Activated CD4-positive, alpha-beta T cell treated with anti-CD3 and anti-CD28 coated beads for 4 hours (primary cell): ENCODE measurements at places on chromosomes 1 and 21.

DNA sequence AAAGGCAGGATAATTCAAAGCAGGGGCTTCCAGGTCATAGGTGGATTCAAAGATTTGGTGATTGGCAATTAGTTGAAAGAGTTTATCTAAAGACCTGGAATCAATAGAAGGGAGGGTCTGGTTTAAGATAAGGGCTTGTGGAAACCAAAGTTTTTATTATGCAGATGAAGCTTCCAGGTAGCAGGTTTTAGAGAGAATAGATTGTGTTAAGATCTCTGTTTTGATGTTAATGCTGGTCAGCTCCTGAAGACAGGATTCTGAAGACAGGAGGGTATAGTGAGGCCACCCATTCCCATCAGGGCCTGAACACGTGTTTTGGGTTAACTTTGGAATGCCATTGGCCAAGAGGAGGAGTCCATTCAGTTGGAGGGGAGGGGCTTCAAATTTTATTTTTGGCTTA is 6.1 kb upstream of the PTBP2 start:
- DNase-seq, result no peak

DNA sequence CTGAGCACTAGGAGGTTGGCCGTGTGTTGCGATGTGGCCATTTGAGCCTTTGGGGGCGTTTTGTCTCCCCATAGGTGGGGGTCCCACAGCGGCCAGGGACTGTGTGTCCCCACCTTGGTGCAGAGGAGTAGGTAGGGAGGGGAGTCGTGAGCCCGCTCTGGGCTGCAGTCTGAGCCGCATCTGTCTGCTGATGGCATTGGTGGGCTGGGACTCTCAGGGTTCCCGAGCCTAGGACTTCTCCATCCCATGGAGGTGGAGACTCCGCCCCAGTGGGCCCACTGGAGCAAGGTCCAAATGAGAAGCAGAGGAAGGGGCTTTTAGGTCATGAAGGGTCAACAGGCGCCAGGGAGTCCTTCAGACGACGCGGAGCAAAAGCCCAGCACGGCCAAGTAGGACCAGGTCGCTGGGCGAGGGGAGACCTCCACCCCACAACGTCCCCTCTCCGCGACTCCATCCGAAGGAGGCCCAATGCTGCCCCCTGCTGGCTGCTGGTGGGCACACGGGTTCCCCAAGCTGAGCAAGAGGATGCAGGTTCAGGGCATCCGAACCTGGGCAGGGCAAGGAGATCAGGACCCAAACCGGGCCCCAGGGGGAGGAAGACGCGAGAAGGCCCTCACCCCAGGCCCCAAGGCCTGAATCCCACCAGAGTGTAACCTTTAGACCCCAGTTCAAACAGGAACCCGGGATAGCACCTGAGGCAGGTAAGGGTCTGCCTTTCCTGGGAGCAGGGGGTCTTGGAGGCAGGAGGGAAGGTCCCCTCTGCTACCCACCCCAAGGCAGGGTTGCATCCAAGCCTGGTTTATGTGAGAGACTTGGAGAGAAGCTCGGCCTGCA is 14.9 kb downstream of the TTC34 start:
- peak; percentile 77 for DNase-seq

DNA sequence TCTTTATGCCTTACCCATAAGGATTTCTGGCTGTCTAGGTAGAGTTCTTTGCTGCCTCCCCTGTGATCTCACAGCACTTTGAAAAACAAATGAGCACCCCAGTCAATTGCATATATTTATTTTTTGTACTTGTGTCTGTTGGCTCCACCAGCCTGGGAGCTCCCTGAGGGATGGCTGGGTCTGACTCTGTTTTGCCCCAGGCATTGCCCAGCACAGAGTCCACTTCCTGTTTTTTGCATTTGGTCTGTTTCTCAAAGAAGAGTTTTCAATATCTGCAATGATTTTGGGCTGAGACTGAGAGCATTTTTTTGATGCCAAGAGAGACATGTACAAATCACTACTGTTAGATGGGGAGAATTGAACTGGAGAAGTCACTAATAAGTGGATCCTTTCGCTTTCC is 125.0 kb downstream of the FOXD2 start:
- DNase-seq, result no peak

DNA sequence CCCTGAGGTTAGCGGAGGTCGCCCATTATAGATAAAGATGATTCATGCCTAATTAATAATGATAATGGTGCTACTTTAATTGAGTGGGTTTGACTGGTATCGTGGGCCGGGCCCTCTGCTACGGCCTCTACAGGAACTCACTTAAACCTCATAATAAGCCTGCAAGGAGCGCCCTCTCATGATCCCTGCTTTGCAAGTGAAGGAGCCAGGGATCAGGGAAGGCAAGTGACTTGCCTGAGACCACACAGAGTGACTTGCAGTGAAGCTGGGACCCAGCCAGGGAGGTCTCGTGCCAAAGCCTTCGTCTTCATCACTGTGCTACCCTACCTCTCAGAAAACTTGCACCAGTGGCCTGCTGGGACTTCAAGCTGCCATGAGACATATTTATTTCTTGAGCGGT is 166.3 kb upstream of the KLHDC7A start:
- DNase-seq, result no peak

GRCh38 chr1:207861442-207862177 is 49.3 kb downstream of the CD34 start:
- DNase-seq, result peak; percentile 31

DNA sequence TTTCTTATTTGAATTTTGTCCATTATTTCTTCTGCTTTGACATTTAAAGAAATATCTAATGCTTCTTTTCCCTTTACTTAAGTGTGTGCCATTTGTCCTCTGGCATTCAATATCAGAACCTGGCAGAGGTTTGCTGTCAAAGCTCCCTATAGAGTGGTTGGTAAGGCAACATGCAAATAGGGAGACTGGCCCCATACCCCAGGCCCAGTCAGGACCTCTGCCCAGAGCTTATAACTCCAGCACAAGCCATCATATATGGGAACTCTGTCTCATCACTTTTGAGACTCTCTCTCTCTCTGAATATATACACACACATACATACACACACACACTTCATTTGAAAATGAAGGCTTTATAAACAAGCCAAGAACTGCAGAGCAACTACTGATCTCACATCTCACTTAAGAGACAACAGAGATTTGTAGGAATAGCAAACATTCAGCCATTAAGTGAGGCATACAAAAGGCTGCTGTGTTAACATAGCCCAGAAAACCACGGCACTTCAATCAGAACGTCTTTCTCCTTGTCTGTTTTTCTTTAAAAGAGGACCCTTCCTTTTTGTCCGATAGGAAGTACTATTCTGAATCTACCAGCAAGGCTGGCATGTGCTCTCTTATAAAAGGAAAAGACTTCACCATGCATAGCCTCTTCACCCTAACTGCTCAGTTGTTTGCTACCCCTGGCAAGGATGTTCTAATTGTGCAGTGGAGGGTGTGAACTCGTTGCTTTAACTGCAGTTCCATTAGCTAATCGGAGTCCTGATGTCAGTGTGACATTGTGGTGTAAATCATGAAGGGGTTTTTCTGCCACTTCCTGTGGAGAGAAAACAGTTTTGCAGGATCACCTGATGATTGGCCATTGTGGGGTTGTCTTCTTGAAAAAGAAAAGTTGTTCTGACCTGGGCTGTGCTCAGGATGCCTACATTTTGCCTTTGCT is 101.7 kb downstream of the NR5A2 start:
- no peak for DNase-seq

DNA sequence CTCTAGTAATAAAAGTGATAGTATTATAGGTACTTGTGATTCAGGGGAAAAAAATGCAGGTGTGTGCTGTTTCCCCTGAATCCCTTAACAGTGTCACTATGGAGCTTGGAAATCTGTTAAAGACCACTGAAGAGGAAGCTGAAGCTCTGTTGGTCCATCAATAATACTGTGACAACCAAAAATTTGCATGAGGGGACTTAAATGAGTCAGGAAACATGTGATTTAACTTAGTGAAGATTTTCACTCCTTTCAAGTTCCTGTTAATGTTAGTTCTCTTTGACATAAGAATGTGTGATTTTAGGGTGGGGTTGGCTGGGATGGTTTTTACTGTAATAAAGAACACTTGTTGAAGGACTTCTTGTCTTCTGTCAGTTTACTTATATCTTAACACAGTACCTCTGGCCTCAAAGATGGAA is 32.0 kb downstream of the VANGL2 start:
- DNase-seq, result no peak

- no peak for DNase-seq
Measured at GRCh38 chr1:77238462-77238861, 19.2 kb upstream of the PIGK start.

- no peak for DNase-seq
Measured at GRCh38 chr21:30337772-30338171, 278 bp upstream of the KRTAP27-1 start.

DNA sequence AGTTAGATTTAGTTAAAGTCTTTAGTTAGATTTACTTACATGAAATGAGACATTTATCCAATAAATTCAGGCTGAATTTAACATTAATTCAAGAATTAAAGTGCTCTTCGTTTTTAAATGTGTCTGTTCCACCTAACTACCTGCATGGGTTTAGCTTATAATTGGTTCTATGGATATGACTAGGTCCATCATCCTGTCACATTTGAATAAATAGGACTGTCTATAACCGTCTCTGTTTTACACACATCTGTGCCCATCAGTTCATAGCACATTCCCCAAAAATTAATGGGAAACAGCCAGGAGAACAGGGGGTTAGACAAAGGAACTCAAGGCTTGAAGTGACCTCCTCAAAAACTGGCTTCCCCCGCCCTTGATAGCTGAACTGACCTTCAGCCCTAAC is 219.6 kb downstream of the MRPL39 start:
- no peak for DNase-seq

- peak; percentile 81 for DNase-seq
Measured at GRCh38 chr1:243850452-243851256, 611 bp upstream of the AKT3 start.

DNA sequence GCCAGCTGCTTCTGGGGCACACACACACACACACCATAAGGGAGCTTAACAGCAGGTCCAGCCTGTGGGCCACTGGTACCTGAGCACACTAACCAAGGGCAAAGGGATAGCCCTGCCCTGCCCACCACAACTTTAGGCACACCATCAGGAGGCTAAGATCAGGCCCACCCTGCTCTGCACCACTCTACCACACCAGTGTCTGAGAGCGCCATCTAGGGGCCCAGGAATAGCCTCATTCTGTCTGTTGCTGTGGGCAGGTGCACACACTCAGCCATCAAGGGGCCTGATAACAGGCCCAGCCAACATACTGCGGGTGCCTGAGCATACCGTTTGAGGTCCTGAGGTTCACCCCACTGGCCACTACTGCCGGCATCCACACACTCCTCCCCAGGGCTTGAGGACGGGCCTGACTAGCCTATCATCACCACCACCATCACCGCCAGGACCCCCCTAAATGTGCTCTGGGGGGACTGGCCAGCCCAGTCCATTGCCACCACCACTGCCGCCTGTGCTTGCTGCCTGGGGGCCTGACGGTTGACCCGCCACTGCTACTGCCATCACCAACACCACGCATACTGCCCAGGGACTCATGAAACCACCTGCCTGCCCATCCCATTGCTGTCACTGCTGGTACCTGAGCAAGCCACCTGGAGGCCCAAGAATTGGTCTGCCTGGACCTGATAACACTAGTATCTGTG is 31.3 kb downstream of the NSL1 start:
- peak; percentile 58 for DNase-seq

DNA sequence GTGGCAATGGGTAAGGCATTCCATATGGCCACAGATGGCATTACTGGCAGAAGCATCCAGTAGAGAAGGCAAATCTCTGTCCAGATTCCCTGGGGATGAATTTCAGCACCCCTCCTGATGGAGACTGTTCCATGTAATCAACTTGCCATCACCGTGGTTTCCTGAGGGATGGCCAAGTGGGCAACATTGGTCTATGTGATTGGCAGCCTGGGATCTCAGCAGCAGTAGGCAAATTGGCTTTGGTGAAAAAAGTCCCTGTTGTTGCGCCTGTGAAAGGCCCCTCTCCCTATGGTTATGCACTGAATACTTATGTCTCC is 19.3 kb downstream of the DMRTB1 start:
- no peak for DNase-seq

GRCh38 chr1:224116131-224116530 is 2.2 kb downstream of the FBXO28 start:
- no peak for DNase-seq

GRCh38 chr1:116586741-116587143 is 15.9 kb upstream of the CD58 start:
- DNase-seq, result no peak

DNA sequence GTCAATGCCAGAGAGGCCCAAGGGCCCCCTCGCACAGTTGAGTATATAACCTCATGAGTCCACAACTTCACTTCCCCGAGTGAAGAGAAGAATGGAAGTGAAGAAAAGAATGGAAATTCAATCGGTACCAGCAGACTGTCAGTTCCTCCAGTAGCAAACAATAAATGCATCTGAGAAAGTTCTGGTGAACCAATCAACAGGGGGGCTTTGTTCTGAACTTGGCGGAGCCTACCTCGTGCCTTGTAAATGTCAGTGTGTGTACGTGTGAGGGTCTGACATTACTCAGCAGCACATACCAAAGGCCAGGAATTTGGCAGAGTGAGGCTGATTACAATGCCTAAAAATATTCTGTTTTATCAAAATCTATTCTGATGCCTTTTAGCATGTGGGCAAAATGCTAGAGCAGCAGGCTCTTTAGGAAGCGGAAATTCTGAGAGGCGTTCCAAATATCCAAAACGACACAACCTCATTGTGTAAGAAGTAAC is 238.5 kb downstream of the LTN1 start:
- no peak for DNase-seq

DNA sequence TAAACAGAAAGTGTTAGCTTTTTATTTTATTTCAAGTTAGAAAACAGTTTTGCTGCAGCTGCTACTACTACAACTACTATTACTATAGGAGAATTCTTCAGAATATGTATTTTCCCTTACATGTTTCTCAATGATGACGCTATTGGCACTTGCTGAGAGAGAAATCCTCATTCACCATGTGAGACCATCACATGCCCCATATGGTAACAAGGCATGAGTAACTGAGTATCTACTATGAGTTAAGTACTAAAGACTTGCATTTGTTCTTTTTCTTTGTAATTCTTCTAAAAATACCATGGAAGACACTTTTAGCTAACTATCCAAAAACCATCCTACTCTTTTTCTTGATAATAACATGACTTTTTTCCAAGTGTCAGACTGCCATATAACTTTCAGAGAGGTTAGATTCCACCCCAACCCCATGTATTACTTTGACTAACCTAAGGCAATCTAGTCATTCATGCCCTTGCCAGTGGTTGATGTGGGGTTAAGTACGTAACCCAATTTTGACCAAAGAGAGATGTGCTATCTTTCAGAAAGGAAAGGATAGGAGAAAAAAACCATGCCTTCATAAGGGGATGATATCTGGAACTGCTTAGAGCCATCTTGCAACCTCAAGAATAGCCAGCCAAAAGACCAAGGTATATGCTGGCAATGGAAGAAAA is 42.9 kb downstream of the COP1 start:
- DNase-seq, result no peak

DNA sequence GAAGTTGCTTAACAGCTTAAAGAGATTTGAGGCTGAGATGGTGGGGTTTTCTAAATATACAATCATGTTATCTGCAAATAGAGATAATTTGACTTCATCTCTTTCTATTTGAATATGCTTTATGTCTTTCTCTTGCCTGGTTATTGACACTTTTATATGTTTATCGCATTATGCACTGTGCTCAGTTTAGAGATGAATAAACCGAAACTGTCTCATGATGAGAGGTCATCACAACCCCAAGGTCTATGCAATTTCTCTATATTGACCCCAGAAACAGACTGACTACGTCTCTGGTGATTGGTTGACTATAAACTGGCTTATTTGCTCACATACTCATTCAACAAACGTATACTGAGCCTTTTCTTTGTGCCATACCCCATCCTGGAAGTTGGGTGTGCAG is 117.9 kb upstream of the NRIP1 start:
- DNase-seq, result no peak

GRCh38 chr1:192668409-192668983 is 32.5 kb downstream of the RGS13 start:
- DNase-seq, result no peak
